Right cardiac atrium (tissue), 5 donors: ENCODE measurements at places on chromosomes 2 and 18. TPM values are rescaled to one million over a fixed set of nuclear protein-coding genes. Genes with fewer than 3 reads are reported as not detected.

DNA sequence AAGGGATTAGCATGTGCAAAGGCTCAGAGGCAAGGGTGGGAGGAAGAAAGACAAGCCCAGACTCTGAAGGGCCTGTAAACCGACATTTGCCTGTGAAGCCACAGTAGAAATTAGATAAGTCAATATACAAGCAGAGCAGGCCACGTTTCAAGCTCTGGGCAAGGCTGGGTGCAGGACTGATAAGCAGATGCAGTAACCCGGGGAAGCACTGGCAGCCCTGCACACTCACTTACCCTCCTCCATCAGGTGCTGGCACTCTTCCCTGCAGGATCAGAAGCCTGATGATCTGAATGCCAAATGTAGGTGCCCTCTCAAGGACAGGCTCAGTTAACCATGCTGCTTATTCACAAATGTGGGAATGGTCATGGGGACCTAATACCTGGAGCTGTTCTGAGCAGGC lies 46.3 kb upstream of the RAB12 start:
- DNase-seq, result peak; percentile 71

GRCh38 chr18:60446821-60447220 lies 74.2 kb upstream of the MC4R start:
- no peak for DNase-seq

- DNase-seq, result no peak
Measured at GRCh38 chr2:197345846-197346370, 35.3 kb upstream of the ANKRD44 start.

- no peak for DNase-seq
Measured at GRCh38 chr18:79862562-79862961, 64.8 kb downstream of the KCNG2 start.

The FHOD3 gene
- 157 TPM for total RNA-seq

GRCh38 chr2:235877275-235877802 lies 290.8 kb downstream of the GBX2 start:
- no peak for DNase-seq

The NEU4 gene
- total RNA-seq, result 0.84 TPM
